ENCODE measurements at places on chromosomes 13 and 19.

DNA sequence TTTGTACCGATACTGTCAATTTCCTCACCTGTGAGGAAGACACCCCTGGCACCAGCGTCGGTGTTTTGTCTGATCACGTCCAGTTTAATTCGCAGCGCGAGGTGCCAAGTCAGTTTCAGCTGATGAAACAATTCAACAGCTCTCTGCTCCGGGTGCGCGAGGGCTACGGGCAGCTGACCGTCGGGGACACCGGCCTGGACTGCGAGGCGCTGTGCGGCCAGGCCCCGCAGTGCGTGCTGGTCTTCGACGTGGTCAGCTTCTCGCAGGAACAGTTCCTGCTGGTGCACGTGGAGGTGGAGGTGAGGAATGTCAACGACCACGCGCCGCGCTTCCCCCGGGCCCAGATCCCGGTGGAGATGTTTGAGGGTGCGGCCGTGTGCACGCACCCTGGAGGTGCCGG lies 171.5 kb downstream of the OLFM4 start:
- DNase-seq = no peak

- DNase-seq = no peak
These were observed 62.3 kb downstream of the ZNF627 start for GRCh38 chr19:11659612-11660011.

- DNase-seq = no peak
These were observed 109.2 kb downstream of the SGCG start for GRCh38 chr13:23289917-23290357.

DNA sequence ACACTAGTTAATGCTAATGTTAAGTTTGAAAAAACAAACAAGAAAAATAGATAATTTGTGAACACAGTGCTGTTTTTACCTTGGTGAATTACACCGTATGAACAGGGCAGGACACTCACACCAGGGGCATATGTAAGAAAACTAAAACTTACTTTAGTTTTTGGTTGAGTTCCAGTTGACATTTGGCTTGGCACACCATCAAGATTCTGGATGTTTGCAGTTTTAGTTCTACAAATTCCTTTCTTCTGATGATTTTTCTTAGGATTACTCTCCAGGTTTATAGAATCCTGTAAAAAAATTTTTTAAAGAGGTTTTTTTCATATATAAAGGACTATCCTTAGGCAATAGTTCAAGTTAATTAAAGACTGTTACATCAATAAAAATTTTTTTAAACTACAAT lies 238.5 kb upstream of the STARD13 start:
- DNase-seq = no peak

DNA sequence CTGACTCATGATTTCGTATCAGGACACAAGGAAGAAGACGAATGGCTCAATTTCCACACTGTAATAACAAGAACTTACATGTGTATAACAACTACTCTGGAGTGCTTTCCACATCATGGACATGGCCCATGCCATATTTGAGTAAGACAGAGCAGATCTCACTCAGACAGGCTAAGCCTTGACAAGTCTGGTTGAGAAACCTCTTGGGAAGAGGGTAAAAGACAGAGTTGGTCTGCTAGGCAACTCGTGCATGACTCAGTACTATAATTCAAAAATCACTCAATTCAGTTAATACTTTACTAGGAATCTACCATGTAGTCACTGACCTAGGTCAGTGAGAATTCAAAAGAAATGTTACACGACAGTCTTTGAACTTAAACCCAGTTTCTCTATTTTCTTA lies 5.7 kb upstream of the THSD1 start:
- DNase-seq = no peak

- DNase-seq = no peak
These were observed 8.8 kb downstream of the ZIC2 start for GRCh38 chr13:99990126-99990977.

- DNase-seq = no peak
These were observed 6.6 kb downstream of the SLITRK5 start for GRCh38 chr13:87677496-87678371.

DNA sequence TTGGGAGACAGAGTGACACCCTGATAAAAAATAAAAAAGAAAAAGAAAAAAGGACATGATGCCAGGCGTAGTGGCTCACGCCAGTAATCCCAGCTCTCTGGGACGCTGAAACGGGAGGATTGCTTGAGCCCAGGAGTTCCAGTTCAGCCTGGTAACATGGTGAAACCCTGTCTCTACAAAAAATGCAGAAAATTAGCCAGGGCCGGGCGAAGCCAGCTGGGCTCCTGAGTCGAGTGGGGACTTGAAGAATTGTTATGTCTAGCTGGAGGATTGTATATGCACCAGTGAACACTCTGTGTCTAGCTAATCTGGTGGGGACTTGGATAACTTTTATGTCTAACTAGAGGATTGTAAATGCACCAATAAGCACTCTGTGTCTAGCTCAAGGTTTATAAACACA lies 32.3 kb downstream of the TMPRSS9 start:
- DNase-seq = no peak

GRCh38 chr13:51786425-51787265 lies 17.3 kb downstream of the DHRS12 start:
- no peak for DNase-seq

- DNase-seq = no peak
These were observed 57.2 kb downstream of the SOX1 start for GRCh38 chr13:112124141-112124540.

GRCh38 chr19:4717966-4718701 lies 5.5 kb downstream of the DPP9 start:
- DNase-seq = no peak

DNA sequence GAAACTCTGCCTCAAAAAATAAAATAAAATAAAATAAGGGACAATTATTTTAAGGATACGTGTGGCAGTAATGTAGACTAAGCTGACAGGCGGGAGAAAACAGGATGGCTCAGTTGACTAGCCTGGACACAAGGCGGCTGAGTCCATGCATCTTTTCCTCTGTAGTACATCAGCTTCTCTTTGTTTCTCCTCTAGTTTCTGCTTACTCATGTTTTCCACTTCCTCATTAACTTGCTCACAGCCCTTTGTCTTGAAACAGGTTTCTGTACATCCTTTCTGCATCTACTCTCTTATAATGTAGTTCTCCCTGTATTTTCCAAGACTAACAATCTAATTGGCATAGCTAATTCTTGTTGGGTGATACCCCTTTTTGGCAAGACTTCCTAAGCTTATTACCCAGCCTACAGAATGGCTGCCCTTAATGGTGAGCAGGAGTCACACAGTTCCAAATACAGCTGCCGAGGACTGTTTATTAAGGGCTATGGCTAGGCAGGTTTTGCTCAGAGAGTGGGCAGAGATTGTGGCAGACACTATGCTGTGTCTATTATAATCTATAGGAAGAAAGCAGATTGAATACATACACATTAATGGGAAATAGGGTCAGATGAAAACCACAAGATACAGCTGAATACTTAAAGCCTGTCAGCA lies 58.7 kb upstream of the KLF5 start:
- no peak for DNase-seq

DNA sequence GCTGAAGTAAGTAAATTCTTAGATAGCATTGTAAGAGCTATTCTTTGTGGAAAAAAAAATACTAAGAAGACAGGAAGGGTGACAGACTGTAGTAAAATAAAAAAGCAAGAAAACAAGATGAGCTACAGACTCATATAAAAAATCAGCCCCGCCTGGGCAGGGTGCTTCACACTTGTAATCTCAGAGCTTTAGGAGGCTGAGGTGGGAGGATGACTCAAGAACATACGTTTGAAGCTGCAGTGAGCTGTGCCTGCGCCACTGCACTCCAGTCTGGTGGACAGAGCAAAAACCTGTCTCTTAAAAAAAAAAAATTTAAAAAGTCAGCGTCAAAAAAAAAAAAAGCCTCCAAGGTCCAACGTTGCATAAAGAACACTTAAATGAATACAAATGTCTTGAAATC lies 102.1 kb downstream of the VWA8 start:
- no peak for DNase-seq

GRCh38 chr19:34793565-34793964 lies 20.6 kb upstream of the ZNF599 start:
- DNase-seq = no peak

DNA sequence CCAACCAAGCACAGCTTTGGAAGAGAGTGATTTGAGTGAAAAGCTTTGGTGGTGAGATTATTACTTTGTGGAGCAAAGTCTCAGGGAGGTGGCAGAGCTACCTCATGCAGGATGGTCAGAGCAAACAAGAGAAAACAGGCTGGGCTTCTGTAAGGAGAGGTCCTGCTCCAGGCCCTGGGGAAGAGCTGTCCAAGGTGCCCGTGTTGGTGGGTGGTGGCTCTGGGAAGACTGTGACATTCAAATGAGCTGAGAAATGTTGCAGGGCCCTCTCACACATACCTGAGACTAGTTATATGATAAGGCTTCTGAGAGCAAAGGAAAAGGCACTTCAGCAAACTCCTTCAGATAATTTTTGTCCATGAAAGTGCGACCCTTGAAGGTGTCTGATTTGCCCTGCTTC lies 205.5 kb upstream of the SOX21 start:
- no peak for DNase-seq

GRCh38 chr19:23440791-23441190 lies 45.5 kb upstream of the ZNF91 start:
- no peak for DNase-seq

- no peak for DNase-seq
These were observed 1718.2 kb downstream of the EFNB2 start for GRCh38 chr13:104817271-104817670.

DNA sequence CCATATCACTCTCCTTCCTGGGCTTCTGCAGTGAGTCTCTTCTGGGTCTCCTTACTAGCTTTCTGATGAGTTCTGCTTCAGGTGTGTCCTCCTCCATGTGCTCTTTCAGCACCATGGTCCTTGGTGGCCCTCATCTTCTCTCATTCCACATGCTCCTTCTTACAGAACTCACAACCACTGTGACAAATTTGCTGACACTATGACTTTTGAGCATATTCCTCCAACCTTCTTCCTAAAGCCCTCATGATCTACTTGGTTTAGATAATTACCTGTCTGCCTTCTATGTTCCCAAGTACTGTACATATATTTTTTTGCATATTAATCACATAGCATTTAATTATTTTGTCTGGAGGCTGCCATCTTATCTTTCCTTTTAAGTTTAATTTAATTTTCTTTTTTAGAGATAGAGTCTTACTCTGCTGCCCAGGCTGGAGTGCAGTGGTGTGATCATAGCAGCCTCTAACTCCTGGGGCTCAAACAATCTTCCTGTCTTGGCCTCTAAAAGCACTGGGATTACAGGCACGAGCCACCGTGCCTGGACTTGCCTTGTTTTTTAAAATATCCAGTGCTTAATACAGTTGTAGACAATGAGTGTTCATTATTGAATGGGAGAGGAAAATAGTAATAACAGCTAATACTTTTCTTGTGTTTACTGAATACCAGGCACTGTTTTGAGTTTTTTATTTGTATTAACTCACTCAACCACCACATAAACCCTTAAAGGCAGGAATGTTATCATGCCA lies 23.5 kb upstream of the FAM216B start:
- no peak for DNase-seq

- no peak for DNase-seq
These were observed 676.2 kb downstream of the GPC5 start for GRCh38 chr13:92074658-92075057.

GRCh38 chr19:45638930-45639729 lies at the start of gene EML2:
Gene EML2, minus strand, starts transcription at chr19:45639397. Its CDS starts 21 bp downstream, at chr19:45639376.
- peak; percentile 27 for DNase-seq

GRCh38 chr19:33905473-33905936 lies 108.8 kb downstream of the KCTD15 start:
- no peak for DNase-seq

DNA sequence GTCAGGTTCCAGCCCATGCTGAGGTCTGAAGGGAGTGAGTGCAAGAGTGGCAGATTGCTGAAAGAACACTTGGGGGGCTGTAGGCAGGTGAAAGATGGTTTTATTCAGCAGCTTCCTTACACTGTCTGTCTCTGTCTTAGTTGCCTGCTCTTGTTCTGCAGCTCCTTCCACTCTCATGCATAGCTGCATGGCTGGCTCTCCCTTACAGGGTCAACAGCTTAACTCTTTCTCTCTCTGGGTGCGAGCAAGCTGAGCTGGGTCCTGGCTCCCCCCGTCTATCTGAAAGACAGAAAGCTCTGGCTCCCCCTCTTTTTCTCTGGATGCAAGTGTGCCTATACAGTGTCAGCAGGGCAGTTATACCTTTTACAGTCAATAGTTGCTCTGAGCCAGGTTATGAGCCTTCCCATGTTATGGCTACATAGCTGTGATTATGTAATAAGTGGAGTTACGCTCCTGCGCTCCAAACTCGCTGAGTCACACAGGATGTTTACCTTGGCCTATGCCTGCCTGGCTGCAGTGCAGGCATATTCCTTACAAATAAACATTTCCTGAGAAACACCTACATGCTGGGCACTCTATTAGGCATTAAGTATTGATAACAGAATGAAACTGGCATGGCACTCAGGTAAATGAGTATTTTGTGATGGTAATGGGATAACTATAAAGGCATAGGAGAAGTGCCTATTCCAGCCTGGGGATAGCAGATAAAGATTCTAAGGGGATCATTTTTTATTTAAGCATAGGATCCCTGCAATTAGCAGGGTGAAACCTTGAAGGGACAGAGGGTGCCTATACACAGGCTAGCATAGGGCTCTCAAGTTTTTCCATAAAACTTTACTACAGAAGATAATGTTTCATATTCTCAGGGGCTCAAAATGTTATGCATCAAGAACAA lies 826.9 kb upstream of the PCDH9 start:
- DNase-seq = no peak

DNA sequence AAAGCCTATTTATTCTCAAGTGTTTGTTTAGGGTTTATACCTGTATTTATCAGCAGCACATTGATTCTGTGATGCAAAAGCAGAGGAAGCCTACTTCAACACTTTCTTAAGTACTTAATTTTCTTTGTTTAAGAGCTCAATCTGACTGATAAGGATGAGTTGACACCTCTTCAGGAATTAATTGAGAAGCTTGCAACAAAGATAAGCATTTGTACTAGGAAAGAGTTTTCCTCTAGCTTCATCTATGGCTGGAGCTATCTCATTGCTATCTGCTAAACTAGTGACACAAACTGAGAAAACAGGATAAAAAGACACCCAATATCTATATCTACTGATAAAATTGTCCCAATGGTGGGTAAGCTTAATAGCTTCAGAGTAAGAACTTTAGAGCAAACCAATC lies 170.1 kb upstream of the SLITRK6 start:
- DNase-seq = no peak

DNA sequence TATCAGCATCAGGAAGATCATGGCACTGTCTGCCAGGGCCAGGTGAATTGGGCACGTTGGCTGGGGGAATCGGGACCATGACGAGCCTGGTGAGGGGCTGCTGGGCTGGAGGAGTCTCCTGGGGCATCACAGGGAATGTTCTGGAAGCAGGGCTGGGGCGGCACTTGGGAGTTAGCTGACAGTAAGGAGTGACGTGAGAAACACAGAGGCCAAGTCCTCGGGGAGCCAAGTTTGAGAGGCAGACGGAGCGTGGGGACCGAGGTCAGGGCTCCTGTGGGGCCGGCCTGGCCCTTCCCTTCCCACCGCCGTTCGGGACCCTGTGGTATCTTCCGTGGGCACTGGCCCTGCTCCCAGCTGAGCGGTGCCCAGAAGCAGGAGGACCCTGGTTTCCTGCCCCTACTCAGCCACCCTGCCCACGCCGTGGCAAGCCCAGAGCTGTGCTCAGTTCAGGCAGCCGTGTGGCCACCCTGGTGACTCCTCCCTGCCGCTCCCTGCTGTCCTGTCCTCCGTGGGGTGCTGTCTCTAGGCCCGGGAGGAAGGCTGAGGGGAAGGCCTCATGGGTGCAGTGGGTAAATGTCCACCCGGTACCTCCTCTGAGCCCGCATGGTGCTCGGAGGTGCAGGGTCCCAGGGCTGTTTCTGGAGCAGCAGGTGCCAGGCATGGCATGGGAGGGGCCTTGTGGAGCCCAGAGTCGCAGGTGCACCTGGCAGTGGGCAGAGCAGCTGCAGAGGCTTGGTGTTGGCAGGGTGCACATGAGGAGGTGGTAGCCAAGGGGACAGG lies 25.2 kb downstream of the CRTC1 start:
- no peak for DNase-seq

All from stimulated activated CD4-positive, alpha-beta T cell treated with anti-CD3 and anti-CD28 coated beads, Interleukin-1b, Interleukin-23, amount 100 ng/mL, for 1 hour (primary cell).